Activated CD4-positive, alpha-beta T cell treated with anti-CD3 and anti-CD28 coated beads for 36 hours (primary cell): ENCODE measurements at places on chromosomes 7 and 10. TPM values are rescaled to one million over a fixed set of nuclear protein-coding genes. Genes with fewer than 3 reads are reported as not detected.

Gene RAB19
- total RNA-seq, result 12.8 TPM

DNA sequence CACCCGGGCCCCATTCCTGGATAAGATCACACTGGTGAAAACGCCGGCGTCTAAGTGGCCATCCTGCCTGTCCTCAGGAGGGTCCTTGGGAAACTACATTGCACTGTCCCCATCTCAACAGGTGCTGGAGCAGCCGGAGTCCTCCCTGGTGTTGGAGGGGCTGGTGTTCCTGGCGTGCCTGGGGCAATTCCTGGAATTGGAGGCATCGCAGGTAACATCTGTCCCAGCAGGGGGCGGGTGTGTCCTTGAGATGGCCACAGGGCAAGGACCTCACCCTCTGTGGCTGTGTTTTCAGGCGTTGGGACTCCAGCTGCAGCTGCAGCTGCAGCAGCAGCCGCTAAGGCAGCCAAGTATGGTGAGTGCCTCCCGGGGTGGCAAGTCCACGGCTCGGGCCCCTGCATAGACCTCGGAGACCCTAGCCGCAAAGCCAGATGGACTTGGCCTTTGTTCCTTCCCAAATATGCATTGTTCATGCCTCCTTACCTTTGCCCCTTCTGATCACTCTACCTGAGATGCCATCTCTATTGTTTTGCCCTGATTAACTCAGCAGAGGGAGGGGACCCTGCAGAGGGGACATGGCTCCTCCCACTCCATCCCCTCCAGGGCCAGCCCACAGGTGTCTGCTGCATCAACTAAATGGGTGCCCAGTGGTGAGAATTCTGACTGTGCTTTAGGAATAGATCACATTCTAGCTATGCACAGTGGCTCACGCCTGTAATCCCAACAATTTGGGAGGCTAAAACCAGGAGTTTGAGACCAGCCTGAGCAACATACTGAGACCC lies 23.8 kb downstream of the ELN start:
- peak; percentile 32 for DNase-seq

Gene LRRC61
- total RNA-seq, result 13.0 TPM

GRCh38 chr10:114167985-114168384 lies 6.0 kb downstream of the CCDC186 start:
- DNase-seq, result no peak
